ENCODE measurements at places on chromosomes 16 and 17. TPM values are rescaled to one million over a fixed set of nuclear protein-coding genes. Genes with fewer than 3 reads are reported as not detected.

DNA sequence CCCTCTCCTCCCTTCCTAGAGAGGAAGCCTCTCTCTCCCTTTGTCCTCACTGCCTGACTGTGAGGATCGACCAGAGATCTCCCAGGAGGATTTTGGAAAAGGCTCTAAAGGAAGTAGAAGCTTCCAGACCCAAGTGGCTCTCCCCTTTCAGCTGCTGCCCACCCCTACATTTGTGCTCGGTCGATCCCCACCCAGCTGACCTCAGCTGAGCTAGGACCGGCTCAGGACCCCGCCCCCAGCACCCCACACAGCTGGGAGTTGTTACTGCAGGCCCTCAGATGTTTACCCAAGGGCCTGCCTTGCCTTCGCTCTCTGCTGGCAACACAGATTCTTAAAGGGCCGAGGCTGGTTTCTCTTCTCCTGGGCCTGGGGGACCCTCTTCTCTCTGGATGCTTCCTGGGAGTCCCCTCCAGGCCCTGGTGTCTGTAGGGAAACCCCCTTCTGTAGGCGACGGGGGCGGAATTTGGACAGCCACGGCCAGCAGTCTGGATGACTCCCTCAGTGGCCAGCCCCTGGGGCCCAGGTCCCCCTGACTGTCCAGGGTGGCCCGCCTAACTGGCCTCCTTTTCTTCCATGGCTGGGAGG is 26.9 kb upstream of the TIMP2 start:
- H3K4me3 ChIP-seq: no peak overlapping the region
- H3K4me1 ChIP-seq: peaks cover 10% of the 10 kb centered on the region
- no peak overlapping the region for H3K27ac ChIP-seq

The GPR142 gene
- polyA plus RNA-seq: not detected

The PTX4 gene
- 0.16 TPM for polyA plus RNA-seq

DNA sequence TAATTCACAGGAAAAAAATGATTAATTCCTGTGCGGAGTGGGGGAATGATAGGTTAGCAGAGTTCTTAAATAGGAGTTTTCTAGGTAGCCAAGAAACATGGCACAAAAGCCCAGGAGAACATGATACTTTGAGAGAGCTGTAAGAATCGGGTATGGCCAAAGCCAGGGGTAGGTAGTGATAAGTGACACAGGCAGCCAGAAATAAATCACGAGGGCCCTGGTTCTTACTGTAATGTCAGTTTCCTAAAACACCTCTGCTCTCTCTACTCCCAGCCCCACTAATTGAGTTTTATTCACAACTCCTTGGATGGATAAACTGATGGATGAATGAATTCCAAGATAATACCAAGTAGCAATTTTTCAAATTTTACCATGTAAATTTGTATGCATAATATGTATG is 54.1 kb downstream of the VAT1L start:
- H3K27me3 ChIP-seq: no peaks in the 10 kb centered on the region
- H3K36me3 ChIP-seq: no peaks in the 10 kb centered on the region
- H3K27ac ChIP-seq: no peak overlapping the region
- no peak for DNase-seq
- no peaks in the 10 kb centered on the region for H3K4me1 ChIP-seq

The SMIM36 gene
- polyA plus RNA-seq: not detected

DNA sequence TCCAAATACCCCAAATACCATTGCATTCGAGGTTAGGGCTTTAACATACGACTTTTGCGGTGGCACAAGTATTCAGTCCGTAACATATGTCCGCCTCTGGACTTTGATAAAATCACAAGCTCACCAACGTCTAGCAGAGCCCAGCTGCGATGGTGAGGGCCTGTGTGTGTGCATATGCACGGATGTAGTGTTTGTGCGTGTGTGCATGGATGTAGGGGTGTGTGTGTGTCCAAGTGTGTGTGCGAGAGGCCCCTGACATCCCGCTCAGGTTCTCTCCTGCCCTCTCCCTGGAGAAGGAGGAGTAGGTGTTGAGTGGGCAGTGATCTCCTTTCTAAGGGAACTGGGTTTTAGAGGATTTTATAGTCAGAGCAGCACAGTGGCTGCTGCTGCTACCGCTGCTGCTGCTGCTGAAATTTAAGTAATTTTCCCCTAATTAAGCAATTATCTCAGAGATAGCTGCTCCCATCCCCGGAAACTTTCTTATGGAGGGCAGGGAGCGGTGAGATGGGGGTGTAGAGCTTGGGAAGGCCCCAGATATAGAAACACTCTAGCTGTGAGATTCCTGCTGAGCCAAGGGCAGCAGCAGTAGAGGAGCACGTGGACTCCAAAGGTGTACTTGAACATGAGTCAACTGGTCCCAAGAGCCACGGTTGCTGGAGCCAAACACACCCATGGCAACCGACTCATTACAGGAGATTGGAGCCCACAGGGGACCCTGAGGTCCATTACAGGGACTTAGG is 121.7 kb upstream of the SDK2 start:
- peaks cover 6% of the 10 kb centered on the region for H3K4me1 ChIP-seq
- no peak overlapping the region for H3K4me3 ChIP-seq
- H3K36me3 ChIP-seq: no peaks in the 10 kb centered on the region
- DNase-seq: no peak
- no peak overlapping the region for H3K27ac ChIP-seq

- H3K4me1 ChIP-seq: no peaks in the 10 kb centered on the region
- no peak for DNase-seq
- H3K36me3 ChIP-seq: peaks cover 6% of the 10 kb centered on the region
- H3K27ac ChIP-seq: no peak overlapping the region
- no peak overlapping the region for H3K4me3 ChIP-seq
These were observed 28.1 kb downstream of the GRIN2C start for GRCh38 chr17:74831444-74832146.

- no peaks in the 10 kb centered on the region for H3K36me3 ChIP-seq
- no peaks in the 10 kb centered on the region for H3K27me3 ChIP-seq
- peak; percentile 53 for DNase-seq
- no peak overlapping the region for H3K4me3 ChIP-seq
These were observed 13.1 kb upstream of the SEPHS2 start for GRCh38 chr16:30458561-30459394.

GRCh38 chr17:18230288-18231141 is 5.1 kb downstream of the LLGL1 start:
- no peaks in the 10 kb centered on the region for H3K27me3 ChIP-seq
- H3K36me3 ChIP-seq: no peaks in the 10 kb centered on the region
- no peak for DNase-seq
- H3K4me3 ChIP-seq: no peak overlapping the region

DNA sequence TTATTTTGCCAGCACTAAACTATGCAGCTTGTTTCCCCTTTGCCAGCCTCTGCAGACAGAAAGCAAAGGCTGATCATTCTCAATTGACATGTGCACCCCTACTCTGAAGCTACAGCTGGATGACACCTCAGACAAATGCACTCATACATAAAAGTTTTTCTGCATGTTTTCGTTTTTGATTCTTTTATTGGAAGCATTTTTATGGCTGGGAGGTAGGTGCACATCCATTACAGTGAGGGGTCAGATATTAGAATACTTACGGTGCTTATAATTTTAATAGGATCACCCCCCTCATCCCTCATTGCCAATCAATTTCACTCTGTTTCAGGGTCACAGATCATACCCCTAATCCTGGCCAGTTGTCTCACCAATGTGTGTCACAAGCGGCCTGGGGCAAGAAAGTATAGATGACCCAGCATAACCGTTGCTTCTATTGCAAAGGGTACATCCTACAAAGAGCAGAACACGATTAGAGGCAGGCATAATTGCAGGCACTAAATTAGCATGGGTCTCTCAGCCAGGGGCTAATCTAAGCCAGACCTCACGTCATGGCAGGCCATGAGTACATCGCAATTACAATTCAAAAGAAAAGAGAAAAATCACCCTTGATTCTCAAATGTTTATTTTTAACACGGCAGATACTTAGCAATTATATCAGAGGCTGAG is 89.5 kb upstream of the SOX9 start:
- H3K4me3 ChIP-seq: no peak overlapping the region
- no peak overlapping the region for H3K27ac ChIP-seq
- no peaks in the 10 kb centered on the region for H3K36me3 ChIP-seq
- H3K27me3 ChIP-seq: no peaks in the 10 kb centered on the region
- peaks cover 6% of the 10 kb centered on the region for H3K4me1 ChIP-seq
- DNase-seq: no peak

- H3K4me3 ChIP-seq: no peak overlapping the region
- H3K36me3 ChIP-seq: no peaks in the 10 kb centered on the region
- H3K27me3 ChIP-seq: no peaks in the 10 kb centered on the region
- H3K4me1 ChIP-seq: peaks cover 14% of the 10 kb centered on the region
These were observed 2.3 kb upstream of the CCDC182 start for GRCh38 chr17:57747221-57748017.

- H3K4me3 ChIP-seq: no peak overlapping the region
- no peaks in the 10 kb centered on the region for H3K36me3 ChIP-seq
- peaks cover 5% of the 10 kb centered on the region for H3K4me1 ChIP-seq
- H3K27me3 ChIP-seq: no peaks in the 10 kb centered on the region
These were observed 200.8 kb upstream of the KCNJ16 start for GRCh38 chr17:69874175-69874670.

The OR1F1 gene
- polyA plus RNA-seq: not detected

The ZNF689 gene
- 3.2 TPM for polyA plus RNA-seq

- no peak for DNase-seq
- no peak overlapping the region for H3K4me3 ChIP-seq
- no peak overlapping the region for H3K27ac ChIP-seq
- no peaks in the 10 kb centered on the region for H3K36me3 ChIP-seq
- H3K27me3 ChIP-seq: no peaks in the 10 kb centered on the region
These were observed 45.1 kb upstream of the IRF8 start for GRCh38 chr16:85853547-85854545.

The C17orf50 gene
- polyA plus RNA-seq: not detected
